ENCODE measurements at places on chromosomes 4 and X.
A peak's percentile ranks its signal among the peaks of the same experiment; 100 is the strongest.

DNA sequence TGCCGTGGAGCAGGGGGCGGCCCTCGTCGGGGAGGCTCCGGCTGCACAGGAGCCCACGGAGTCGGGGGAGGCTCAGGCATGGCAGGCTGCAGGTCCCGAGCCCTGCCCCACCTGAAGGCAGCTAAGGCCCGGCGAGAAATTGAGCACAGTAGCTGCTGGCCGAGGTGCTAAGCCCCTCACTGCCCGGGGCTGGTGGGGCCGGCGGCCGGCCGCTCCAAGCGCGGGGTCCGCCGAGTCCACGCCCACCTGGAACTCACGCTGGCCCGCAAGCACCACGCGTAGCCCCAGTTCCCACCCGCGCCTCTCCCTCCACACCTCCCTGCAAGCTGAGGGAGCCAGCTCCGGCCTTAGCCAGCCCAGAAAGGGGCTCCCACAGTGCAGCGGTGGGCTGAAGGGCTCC, 589.4 kb downstream of the PPP4R3C start:
- DNase-seq: no peak

DNA sequence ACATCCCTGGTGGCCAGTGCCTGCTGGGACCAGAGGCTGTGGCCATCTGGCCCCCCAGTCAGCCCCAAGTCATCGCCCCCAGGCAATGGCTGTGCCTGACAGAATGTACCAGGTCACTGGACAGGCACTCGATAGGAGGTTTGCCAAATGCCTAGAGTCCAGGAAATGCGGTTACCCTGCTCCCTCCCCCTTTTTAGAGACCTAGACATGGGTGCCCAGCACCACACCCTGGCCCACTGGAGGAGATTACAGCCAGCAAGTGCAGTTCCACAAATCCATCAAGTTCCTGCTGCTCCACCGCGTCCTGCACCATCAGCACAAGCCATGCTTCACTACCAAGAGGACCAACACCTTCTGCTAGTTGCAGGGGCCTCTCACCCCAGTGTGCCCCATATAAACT, 16.2 kb upstream of the ZFX start:
- DNase-seq: no peak

DNA sequence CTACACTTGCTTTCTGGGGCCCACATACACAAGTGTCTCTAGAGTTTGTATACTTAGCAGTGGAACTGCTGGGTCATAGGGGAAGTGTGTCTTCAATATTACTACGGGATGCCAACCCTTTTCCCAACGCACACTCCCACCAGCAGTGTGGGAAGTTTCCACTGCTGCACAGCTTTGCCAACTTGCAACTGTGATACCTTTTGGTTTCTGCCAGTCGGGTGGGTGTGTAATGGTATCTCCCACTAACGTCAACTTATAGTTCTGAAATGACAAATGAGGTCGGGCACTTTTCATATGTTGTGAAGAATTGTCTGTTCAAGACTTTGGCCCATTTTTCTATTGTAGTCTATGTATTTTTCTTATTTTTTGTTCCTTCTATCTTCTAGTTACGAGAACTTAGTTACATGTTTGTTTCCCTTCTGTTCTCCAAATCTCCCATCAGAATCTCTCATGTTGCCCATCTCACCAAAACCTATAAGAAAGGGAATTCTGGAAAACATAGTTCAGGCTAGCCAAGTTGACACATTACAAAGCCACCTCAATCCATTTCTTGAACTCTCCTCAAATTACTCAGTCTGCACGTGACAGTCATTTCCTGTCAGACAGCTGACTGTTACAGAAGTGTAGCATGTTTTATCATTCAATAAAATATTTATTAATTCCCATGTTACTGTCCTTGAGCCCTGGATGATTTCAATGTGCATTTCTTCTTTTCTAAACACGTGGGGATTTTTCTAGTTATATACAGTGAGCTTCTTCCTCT, 30.7 kb downstream of the PNMA6E start:
- DNase-seq: no peak

GRCh38 chr4:71355045-71355444, 16.2 kb downstream of the SLC4A4 start:
- no peak for DNase-seq

GRCh38 chrX:106899841-106900240, 3.3 kb downstream of the RIPPLY1 start:
- no peak for DNase-seq

- DNase-seq: no peak
These were observed 736.3 kb upstream of the PCDH7 start for GRCh38 chr4:29983890-29984289.

GRCh38 chr4:6565691-6566390, 9.1 kb upstream of the MAN2B2 start:
- no peak for DNase-seq

DNA sequence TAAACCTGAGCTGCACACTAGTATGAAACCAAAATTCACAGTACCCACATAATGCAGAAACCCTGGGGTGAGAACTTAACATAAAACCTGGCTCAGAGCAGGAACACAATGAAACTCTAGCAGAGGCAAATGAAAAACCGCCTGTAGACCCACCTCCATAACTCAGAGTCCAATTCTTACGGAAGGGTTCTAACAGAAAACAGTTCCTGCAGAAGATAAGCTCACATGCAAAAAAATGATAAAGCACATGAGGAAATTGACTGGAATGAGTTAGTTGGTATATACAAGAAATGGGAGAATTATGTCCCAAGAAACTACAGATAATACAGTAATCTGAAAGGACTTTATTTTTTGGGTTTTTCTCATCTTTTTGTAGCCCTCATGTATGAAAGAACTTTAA, 14.7 kb downstream of the RTL9 start:
- no peak for DNase-seq

DNA sequence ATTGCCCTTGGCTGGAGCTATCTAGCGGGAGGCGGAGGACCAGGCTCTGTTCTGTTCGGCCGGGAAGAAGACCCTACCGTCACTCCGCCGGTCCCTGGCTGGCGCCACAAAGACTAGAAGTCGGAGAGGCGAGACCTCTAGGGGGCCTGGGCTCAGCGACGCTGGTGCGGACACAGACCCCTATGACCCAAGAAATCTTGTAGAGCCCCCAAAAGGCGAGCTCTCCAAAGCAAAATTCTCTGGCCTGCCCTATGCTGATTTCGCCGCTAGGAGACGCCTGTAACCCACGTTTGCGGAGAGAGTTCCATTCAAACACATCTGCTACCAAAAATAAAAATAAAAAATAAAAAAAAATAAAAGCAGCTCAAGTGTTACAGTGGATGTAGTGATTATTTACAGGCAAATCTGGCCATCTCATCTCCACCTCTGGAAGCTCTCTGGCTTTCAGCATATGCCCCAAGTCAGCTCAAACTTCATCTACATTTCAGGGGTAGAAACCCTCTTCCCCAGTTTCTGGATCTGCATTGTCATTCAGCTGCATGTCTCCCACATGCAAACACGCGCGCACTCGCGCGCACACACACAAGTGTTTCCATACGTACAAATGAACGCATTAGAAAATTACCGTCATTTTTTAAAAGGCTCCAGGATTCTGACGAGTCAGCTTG, 2.4 kb upstream of the PCDH10 start:
- no peak for DNase-seq

DNA sequence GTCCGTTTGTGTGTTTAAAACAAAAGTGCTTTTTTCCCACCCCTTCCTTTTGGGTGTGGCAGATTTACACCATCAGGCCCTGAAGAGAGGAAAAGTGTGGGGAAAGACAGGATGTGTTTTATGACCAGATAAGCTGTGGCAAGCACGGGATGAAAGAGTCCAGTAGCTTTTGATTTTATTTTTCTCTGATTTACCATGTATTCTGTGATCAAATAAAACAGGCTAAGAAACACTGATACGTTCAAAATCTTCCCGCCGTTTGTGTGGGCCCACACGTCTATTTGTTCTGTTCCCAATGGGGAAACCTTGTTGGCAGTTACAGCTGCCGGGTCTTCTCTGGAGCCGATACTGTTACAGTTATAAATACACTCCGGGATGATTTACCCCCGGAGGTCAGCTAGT, 10.8 kb downstream of the LRP2BP start:
- no peak for DNase-seq

- peak; percentile 24 for DNase-seq
These were observed 855 bp downstream of the KLF3 start for GRCh38 chr4:38664706-38665401.

GRCh38 chr4:3863841-3864741, 97.9 kb downstream of the ADRA2C start:
- no peak for DNase-seq

GRCh38 chrX:45774961-45775360, 574.3 kb upstream of the DIPK2B start:
- DNase-seq: no peak

- DNase-seq: no peak
These were observed 189.5 kb downstream of the CENPC start for GRCh38 chr4:67355806-67356205.

- no peak for DNase-seq
These were observed 16.0 kb downstream of the MCF2 start for GRCh38 chrX:139691843-139692505.

DNA sequence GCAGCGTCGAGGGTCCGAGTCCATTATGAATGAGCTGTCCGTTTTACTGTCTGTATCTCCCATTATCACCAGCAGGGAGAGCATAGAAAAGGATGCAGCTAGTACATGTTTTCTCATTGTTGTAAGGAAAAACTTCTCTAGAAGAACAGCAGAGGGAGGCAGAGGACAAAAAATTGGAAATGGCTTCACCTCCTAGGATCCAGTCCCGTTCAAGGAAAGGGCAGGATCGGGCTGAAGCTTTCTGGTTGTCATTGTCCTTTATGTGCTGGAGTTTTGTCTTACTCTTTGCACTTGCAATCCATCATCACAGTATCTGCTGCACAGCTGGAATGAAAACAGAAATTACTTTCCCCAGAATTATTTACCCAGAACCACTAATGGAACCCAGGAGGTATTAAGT, 14.7 kb downstream of the NDP start:
- DNase-seq: peak; percentile 54

DNA sequence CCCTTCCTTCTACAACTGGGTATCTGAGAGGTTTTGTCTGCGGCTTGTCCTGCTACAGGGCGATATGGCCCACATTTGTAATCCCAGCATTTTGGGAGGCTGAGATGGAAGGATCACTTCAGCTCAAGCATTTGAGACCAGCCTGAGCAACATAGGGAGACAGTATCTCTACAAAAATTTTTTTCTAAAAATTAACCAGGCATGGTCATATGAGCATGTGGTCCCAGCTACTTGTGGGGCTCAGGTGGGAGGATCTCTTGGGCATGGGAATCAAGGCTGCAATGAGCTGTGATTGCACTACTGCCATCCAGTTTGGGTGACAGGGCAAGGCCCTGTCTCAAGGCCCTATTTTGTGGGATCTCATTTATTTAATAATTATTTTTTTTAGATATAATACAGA, 420.6 kb upstream of the PABPC4L start:
- no peak for DNase-seq

GRCh38 chr4:172173206-172173605, 360.0 kb downstream of the GALNTL6 start:
- no peak for DNase-seq

- no peak for DNase-seq
These were observed 897.0 kb downstream of the ARAP2 start for GRCh38 chr4:35347276-35347675.

DNA sequence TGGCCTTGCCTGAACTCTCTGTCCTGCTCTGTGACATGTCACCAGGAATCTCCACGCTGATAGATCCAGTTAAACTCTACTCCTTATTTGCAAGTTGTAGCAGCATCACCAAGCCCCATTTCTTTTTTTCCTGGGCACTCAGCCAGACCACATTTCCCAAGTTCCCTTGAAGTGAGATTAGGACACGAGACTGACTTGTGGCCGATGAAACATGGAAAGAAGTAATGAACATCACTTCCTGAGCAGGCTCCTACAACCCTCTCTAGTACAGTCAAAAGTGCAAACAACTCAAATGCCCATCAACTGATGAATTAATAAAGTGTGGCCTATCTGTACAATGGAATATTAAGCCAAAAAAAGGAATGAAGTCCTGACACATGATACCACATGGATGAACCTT, 74.6 kb downstream of the MAP3K15 start:
- no peak for DNase-seq

DNA sequence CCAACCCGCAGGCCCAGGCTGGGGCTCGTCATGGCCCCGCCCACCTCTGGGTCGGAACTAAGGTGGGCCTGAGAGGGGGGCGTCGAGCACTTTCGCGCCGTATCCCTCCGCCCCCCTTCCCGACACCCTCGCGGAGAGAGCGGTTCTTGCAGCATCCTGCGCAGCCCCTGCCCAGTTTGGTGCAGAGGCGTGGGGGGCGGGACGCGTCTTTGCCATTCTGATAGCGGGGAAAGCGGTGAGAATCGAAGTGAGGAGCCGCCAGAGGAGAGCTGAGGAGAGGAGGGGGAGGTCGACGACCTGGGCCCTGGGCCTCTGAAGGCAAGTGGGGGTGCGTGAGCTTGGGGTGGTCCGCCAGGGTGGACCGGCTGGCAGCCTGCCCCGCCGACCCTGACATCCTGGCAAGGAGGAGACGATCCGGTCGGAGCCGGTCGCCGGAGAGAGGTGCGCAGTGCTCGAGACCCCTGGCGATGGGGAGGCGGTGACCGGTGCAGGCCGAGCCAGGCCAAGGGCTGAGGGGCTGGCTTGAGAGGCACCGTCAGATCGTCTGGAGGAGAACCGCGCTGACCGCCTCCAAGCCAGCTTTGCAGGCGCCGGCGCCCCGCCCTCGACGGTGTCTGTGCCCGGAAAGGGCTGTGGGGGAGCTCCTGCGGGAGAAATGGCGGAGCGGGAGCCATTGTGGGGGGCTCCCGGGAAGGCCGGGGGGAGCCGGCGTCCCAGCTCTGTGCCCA, 25.5 kb downstream of the GPRASP3 start:
- DNase-seq: no peak

GRCh38 chr4:99759346-99759984, 57.2 kb upstream of the DAPP1 start:
- no peak for DNase-seq

- no peak for DNase-seq
These were observed 6.8 kb downstream of the LHFPL1 start for GRCh38 chrX:112672788-112673560.

DNA sequence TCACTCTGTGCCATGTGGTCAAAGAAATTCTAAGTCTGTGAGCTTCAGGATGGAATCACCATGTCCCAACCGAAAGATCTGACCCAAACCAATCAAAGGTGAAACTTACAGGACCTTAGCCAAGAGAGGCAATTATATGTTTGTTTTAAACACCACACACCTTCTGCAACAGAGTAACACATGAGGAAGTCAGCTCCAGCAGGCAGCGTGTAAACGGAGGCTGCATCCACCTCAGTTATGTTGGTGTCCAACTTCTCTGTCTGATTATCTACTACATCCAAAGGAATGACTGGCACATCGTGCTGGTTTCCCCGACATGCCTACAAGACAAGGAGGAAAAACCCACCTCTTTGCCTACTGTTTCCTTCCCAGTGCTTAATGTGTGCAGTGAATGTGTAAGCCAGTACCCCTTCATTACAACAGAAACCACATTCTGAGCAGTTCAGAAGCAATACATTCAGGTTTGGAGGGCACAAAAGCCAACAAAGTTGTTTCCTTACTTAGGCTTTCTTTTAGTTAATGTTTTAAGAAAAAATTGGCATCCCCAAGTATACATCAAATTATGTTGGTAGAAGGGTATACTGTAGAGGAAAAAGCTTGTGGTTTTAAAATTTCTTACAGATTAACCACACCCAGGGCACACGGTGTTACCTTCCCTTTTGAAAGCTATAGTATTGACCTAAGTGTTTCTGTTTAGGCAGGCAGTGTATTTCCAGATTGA, 12.4 kb downstream of the CASP6 start:
- DNase-seq: no peak

- DNase-seq: no peak
These were observed 142.7 kb downstream of the RPA4 start for GRCh38 chrX:97026406-97026805.
